ENCODE measurements at places on chromosomes 13 and 19. TPM values are rescaled to one million over a fixed set of nuclear protein-coding genes. Genes with fewer than 3 reads are reported as not detected.

Gene ETV2
- total RNA-seq: 0.82 TPM

Gene DPF1
- 39.9 TPM for total RNA-seq

Gene SEMA6B
- 33.0 TPM for total RNA-seq

Gene FCER2
- total RNA-seq: not detected

Gene RNF225
- not detected for total RNA-seq

Gene GGACT
- total RNA-seq: 0.82 TPM

Gene PCP2
- total RNA-seq: not detected

Gene ZNF90
- 2.0 TPM for total RNA-seq

Gene PPP1R37
- 24.1 TPM for total RNA-seq

Gene CGB8
- not detected for total RNA-seq

Gene FCAR
- 0.41 TPM for total RNA-seq

Gene OXGR1
- total RNA-seq: 0.82 TPM

Gene KRTDAP
- not detected for total RNA-seq

Gene MARCHF2
- 49.3 TPM for total RNA-seq

Gene CFAP97D2
- total RNA-seq: not detected

Gene S1PR2
- total RNA-seq: 2.4 TPM

Gene PGLYRP1
- not detected for total RNA-seq

Gene PEPD
- total RNA-seq: 28.1 TPM

Gene CYP4F12
- 0.41 TPM for total RNA-seq

Gene NFIX
- total RNA-seq: 41.6 TPM

Gene SMIM17
- total RNA-seq: 26.5 TPM

Gene VSIG10L
- 0.41 TPM for total RNA-seq

Gene C13orf42
- under 0.01 TPM for total RNA-seq

Gene ICAM1
- total RNA-seq: 0.41 TPM

Gene NKPD1
- 1.2 TPM for total RNA-seq

Gene S1PR4
- total RNA-seq: 0.41 TPM

Gene ZNF667
- total RNA-seq: 28.5 TPM

Gene DGKH
- total RNA-seq: 15.5 TPM

Gene KLK15
- not detected for total RNA-seq

Gene APLP1
- 214 TPM for total RNA-seq

Gene RNF113B
- not detected for total RNA-seq

Gene IGFL1
- total RNA-seq: not detected

Gene CDC16
- 40.8 TPM for total RNA-seq

Gene APOC1
- total RNA-seq: 2.9 TPM

Gene SIGLECL1
- total RNA-seq: not detected

Gene PHLDB3
- total RNA-seq: 1.2 TPM

Gene SLC7A10
- total RNA-seq: 0.41 TPM

Gene ZNF541
- total RNA-seq: under 0.01 TPM

All from frontal cortex (tissue), 4 donors.